Inflammatory macrophage (primary cell): ENCODE measurements at places on chromosomes 16 and 17.

DNA sequence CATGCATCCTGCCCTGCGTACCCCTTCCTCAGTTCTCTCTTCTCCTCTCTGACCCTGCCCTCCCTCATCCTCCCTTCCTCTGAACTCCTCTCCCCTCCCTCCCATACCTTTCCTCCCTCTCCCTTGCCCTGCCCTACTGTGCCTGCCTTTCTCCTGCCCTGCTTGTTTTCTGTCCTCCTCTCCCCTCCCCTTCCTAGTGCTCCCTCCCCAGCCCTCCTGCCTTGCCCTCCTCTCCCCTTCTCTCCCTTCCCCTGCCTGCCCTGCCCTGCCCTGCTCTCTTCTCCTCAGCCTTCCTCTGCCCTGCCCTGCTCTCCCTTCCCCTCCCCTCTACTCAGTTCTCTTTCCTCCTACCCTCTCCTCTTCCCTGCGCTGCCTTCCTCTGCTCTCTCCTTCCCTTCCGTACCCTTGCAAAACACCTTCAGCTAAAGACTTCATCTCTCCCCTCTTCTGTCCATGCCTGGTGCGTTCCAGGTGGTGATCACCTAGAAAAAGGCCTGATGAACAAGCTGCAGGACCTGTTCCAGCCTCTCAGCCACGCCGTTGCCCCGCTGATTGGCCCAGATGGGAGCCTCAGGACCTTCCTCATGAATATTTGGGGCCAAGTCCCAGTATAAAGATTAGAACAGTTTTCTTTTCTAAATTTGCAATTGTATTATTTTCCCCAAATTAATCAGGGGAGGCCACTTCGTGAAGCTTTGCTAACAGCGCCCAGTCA lies 290.5 kb downstream of the CPPED1 start:
- no peak for DNase-seq

- no peak for DNase-seq
Observed at GRCh38 chr17:32894245-32894644, 17.3 kb upstream of the MYO1D start.

GRCh38 chr17:72863526-72864211 lies 228.8 kb downstream of the SLC39A11 start:
- DNase-seq = no peak

- no peak for DNase-seq
Observed at GRCh38 chr16:77686385-77686784, 35.9 kb upstream of the NUDT7 start.

DNA sequence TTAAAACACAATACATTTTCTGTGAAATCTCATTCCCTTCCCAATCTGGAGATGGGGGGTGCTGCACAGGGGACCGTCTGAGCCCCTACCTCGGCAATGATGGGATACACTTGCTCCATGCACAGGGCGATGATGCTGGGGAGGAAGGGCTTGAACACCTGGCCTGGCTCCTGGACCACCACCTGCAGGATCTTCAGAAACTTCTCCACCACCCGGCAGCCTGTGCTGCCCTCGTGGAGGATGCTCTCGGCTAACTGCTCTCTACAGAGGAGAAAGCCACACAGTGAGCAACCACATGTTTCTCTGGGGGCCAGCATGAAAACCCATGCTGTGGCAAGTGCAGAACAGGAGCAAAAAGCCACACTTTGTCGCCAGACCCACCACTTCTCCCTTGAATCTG lies 42.4 kb upstream of the GSG1L start:
- DNase-seq = no peak

DNA sequence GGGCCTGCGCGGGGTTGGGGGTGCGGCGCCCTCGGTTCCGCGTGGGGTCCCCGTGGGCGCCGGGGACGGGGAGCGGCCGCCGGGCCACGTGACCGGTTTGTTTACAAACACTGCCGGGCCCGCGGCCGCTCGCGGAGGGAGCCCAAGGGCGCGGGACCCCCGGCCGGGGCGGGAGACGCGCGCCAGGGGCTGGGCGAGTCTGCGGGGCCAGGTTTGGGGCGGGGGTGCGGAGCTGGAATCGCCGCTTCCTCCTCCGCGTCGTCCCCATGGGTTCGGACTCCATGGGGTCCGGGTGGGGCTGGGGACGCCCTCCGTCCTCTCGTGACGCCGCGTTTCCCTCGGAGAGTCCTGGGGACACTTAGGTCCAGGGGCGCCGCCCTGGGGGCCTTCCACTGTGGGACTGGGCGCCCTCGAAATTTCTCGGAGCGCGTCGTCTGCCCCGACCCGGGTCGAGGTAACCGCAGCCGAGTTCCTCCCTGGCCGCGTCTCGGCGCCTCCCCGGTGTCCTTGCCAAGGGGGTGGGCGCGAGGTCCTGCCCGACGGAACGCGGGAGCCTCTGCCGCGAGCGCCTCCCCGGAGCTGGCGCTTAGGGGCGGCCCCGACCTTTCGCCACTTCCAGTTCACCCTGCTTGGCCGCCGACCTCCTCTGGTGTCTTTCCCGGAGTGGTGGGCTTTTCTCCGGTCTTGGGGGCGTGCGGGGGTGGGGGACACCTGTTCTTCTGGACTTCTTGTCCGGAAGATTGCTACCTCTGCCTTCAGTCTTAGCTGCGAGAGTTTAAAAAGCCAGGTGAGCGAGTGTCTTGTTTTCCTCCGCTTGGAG lies 684 bp downstream of the YPEL2 start:
- DNase-seq = peak; percentile 54

DNA sequence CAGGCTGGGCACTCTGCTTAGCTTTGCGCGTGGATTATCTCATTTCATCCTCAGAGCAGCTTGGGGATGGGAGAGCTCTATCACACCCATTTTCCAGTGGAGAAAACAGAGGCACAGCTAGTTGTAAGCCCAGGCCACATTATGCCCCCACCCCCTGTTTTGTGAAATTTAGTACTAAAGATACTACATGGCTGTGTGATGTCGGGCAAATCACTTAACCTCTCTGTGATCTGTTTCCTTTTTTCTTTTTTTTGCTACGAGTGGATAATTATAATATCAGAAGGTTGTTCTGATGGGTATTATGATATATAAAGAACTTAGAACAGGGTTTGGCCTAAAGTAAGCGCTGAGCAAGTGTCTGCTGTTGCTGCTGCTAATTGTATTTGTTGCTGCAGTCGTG lies 41.6 kb downstream of the ABAT start:
- no peak for DNase-seq

DNA sequence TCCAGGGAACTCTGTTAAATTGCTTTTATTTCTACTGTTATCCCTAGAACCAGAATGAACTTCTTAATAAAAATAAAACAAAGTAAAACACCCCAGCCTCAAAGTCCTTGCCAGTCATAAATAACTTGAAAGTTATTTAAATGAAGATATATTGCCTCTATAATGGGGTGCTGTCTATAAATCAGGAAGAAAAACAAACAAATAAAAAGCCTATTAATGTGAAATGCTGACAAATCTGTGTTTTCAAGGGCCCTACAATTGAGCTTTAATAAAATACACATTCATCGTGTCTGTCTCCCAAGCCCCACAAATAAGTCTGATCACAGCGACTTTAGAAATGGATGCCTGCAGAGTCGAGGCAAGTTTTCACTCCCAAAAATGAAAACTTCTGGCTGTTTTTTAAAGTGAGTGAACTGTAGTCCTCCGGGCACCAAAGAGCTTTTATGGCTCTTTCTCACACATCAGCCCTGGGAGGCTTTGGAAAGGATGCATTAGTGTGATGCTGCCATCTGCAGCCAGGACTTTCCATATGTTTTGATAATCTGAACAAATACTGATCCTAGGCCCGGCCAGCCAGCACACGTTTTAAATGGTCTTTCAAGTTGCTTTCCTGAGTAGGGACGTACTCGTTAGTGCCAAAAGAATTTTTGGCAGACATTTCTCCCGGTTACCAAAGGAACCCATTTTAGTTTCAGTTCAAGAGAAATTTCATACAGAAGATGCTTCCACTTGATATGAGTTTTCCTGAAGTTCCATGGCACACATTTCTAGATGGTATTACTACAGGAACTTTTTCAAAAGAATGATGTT lies 16.3 kb downstream of the NACA2 start:
- no peak for DNase-seq

- no peak for DNase-seq
Observed at GRCh38 chr16:6498858-6499257, 833.8 kb upstream of the RBFOX1 start.

GRCh38 chr16:79592186-79592585 lies 8.4 kb downstream of the MAF start:
- DNase-seq = no peak

GRCh38 chr16:56068314-56068713 lies 123.0 kb upstream of the GNAO1 start:
- DNase-seq = peak; percentile 24

DNA sequence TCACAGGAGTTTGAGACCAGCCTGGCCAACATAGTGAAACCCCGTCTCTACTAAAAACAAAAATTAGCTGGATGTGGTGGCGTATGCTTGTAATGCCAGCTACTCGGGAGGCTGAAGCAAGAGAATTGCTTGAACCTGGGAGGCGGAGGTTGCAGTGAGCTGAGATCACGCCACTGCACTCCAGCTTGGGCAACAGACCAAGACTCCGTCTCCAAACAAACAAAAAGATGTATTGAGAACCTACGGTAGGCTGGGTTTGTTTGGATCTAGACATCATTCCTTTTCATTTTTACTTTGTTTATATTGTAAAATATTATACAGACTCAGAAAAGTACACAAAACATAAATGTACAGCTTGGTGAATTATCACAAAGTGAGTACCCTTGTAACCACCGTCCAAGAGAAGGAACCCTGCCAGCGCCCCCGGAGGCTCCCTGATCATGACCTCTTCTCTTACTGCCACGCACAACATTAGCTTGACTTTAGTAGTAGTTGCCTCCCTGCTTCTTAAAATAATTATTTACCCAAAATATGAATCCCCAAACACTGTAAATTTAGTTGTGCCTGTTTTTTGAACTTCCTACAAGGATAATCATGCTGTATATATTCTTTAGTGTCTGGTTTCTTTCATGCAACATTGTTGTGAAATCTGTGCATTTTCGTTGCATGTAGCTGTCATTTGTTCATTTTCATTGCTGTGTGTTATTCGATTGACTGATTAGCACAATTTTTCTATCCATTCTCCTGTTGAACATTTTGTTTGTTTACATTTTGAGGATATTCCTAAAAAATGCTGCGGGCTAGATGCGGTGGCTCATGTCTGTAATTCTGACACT lies 56.5 kb downstream of the KSR1 start:
- no peak for DNase-seq

- no peak for DNase-seq
Observed at GRCh38 chr17:65547253-65547670, 14.2 kb downstream of the AXIN2 start.

DNA sequence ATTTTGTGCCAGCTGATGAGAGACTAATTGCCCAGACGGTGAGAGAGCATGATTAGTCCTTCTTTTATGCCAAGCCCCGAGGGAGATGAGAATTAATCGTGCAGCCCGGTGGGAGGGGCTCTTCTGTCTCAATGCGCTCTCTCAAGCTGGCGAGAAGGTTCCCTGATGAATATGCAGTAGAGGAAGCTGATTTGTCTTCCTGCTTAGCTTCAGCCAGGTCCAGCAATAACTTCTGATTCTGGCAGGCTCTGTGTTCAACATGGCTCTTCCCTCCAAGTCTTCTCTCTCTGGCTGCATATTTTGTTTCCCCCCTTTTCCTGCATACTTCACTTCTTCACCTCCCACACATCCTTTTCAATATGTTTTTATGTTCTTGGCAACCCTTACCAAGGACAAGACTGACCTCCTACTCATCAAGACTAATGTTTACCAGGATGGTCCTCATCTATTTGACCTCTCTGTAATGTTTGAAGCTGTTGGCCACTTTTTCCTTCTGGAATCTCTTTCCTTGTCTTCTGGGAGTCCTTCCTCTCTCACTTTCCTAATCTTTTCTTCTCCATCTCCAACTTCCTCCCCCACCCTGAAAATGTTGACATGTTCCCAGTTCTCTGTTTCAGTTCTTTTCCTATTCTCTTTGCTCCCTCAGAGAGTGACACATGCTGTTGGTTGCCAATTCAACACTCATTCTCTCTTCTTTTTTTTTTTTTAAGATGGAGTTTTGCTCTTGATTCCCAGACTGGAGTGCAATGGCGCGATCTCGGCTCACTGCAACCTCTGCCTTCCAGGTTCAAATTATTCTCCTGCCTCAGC lies 33.1 kb downstream of the ARL4D start:
- no peak for DNase-seq
